GM10248 (cell line): ENCODE measurements at places on chromosomes 16 and 17.
A peak's percentile ranks its signal among the peaks of the same experiment; 100 is the strongest.

GRCh38 chr16:29714972-29715371 lies 30.8 kb downstream of the C16orf54 start:
- DNase-seq = no peak

DNA sequence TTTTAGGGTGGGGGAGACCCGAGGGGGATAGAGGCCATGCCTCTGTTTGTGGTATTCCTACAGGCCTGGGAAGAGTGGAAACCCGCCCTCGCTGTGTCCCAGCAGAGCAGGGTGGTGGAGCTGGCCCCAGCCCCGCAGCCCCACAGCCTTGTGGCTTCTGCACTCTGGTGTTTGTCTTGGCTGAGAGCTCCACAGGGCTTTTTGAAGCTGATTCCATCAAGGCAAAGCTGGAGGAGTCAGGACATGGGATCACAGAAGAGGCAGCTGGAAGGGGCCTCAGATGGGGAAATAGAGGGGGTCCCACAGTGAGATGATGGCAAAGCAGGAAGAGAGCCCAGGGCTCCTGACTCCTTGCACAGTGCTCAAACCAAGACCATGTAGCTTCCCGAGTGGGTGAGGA lies 5.0 kb upstream of the WFIKKN2 start:
- no peak for DNase-seq

GRCh38 chr17:489758-490329 lies 137.2 kb upstream of the RPH3AL start:
- DNase-seq = peak; percentile 50

- no peak for DNase-seq
Observed at GRCh38 chr17:75159196-75160031, 5.1 kb upstream of the JPT1 start.

DNA sequence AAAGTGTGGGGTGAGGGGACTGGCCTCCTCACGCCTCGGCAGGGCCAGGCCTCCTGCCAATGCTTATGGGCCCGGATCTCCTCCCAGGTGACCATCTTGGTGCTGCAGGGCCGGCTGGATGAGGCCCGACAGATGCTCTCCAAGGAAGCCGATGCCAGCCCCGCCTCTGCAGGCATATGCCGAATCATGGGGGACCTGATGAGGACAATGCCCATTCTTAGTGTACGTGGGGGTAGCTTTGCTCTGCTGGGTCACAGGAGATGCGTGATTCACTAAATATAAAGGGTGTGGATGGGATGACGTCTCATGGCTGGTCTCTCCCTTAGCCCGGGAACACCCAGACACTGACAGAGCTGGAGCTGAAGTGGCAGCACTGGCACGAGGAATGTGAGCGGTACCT lies 19.5 kb downstream of the NUP85 start:
- no peak for DNase-seq

DNA sequence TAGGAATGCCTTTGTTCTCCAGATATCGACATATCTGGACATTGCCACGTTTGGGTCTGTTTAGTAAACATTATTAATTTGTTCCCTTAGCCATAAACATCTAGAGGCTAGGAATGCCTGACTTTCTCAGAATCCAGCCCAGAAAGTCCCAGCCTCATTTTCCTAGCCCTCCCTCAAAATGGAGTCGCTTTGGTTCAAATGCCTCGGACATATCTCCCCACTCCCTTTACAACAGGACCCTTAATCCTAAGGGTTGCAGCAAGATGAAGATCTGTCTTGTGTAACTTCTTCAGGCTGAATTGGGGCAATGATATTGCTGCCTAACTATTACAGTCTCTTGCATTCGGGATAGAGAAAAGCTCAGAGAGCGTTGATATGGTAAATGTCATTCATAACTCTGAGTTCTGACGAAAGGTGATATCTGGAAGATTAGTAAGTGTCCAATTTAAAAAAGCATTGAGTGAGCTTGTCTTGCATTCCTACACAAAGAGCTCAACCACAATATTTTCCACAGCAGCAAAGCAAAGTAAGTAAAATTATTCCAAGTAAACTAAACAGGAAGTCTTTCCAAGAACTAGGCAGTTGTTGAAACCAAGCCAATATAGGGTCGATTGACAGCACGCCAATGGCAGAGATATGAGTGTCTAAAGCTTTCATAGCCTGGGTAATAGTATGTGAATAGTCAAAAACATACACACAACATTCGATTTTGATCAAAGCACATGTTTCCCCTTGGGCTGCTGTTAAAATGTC lies 46.0 kb upstream of the ARL4D start:
- DNase-seq = no peak

GRCh38 chr16:29844575-29845331 lies 18.3 kb downstream of the CDIPT start:
- DNase-seq = no peak

DNA sequence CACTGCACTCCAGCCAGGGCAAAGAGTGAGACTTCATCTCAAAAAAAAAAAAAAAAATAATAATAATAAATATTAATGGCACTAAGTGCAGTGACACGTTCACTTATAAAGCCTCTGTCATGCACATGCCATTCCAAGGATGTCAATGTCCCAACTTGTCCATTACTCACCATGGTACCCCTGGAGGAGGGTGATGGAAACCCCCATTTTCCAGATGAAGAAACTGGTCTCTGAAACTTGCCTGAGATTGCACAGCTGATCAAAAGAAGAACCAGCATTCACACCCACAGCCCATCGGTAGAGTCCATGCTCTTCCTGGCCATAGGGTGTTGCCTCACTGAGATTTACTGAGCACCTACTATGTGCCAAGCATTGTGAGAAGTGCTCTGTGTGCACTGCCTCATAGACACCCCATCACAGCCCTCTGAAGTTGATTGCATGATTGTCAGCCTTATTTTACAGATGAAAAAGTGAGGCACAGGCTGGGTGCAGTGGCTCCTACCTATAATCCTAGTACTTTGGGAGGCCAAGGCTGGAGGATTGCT lies 123.7 kb downstream of the ABCC1 start:
- no peak for DNase-seq
